ENCODE measurements at places on chromosomes 1 and 21.

- no peak for DNase-seq
Measured at GRCh38 chr1:97105531-97105930, 383.9 kb downstream of the PTBP2 start.

DNA sequence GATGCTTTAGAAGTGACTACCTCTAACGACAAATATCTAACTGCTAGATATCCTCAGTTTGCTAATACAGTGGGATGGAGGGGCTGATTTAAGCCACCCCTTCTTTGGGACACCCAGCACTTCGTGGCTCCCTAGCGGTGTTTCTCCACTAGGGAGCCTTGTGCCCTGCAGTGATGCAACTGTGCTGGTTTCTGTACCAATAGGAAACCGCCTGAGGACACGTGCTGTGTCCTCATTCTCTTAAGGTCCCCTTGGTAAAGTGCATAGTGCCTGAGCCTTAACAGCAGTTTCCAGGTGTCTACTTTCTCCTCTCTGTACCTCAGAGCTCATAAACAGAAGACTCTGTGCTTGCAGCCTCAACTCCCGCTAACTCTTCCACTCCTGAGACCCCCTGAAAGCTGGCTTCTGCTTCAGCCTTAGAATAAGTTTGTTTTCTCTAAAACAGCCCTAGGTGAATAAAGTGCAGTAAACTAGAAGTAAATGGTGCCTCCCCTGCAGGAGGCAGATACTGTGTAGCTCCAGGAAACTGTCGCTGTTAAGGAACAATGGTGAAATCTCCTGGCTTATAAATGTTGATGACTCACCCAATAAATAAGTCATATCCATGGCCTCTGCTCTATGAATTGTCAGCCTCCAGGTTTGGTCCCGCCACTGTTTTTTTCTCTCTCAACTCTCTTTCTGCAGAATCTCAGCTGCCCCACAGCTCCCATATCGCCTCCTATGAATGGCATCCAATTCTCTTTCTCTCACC is 130.4 kb downstream of the AK5 start:
- DNase-seq: no peak

GRCh38 chr1:17340358-17340757 is 31.6 kb upstream of the PADI6 start:
- DNase-seq: no peak

- no peak for DNase-seq
Measured at GRCh38 chr1:66395202-66396061, 138.5 kb upstream of the SGIP1 start.

DNA sequence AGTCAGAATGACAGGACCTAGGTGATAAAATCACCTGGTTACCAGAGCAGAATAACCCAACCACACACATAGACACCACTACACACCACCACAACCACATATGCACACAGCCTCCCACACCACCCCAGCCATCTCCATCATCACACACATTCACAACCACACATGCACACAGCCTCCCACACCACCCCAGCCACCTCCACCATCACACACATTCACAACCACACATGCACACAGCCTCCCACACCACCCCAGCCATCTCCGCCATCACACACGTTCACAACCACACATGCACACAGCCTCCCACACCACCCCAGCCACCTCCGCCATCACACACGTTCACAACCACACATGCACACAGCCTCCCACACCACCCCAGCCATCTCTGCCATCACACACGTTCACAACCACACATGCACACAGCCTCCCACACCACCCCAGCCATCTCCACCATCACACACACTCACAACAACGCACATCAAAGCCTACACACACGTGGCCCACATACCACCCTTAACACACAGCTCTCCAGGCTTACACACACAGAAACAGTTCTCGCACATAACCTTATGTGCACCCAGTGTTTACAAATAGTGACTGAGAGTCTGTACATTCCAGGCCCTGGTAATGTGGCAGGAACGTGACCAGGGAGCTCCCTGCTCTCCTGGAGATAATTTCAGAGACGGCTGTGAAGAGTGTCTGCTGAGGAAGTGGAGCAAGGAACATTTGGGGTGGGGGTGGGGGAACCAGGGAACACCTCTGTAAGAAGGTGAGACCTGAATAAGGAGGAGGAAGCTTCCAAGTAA is 3.3 kb upstream of the GJB3 start:
- no peak for DNase-seq

DNA sequence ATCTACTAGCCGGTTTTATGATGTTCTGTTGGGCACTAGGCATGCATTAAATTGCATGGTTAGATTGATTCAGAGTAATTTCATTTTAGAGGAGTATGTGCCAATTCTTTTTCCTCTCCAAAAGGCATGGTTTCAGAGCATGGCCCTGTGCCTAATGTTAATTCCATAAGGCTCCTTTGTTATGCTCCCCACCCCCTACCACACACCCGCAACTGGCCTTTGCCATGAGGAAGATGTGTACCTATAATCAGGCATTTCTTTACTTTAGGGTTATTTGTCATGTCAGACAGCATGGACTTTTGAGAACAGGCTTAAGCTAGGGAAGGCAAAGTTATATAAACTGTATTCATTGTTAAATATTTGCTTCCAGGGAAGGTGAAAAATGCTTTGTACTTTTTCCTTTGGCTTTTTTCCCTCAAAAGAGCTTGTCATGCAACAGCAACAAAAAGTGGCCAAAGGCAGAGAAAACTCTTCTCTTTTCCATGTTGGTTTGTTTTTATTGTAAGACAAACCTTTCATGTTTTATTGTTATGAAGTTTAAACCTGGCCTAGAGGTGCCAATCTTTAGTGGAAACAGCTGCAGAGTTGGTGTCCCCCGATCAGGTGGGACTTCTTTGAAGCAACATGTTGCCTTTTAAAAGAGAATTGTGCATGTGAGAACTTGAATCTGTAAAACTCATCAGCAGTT is 24.3 kb upstream of the NBL1 start:
- no peak for DNase-seq

DNA sequence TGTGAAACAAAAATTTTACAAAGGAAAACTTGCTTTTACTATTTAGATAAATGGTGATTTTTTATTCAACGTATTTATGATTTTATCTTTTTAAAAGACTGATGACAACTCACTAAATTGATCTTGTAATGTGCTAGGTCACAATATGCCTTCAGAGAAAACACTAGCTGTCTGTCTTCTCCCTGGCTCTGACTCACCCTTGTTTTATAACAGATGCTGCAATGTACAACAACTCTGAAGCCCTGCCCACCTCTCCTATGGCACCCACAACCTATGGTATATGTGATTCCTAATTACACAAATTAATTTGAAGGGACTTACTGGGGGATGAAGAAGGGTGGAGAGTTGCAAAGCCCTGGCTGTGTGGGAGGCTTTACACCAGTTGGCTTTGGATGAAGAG is 24.7 kb upstream of the HSD17B7 start:
- DNase-seq: no peak
